Muscle of back (tissue), 13 donors: ENCODE measurements at places on chromosomes 6 and 20. TPM values are rescaled to one million over a fixed set of nuclear protein-coding genes. Genes with fewer than 3 reads are reported as not detected.

Gene NOTCH4
- 15.1 TPM for polyA plus RNA-seq

Gene SPEF1
- polyA plus RNA-seq = not detected

Gene KHDC1L
- 0.48 TPM for polyA plus RNA-seq

Gene DEFB124
- 1.0 TPM for polyA plus RNA-seq

Gene PRR18
- polyA plus RNA-seq = 0.75 TPM

GRCh38 chr6:3919130-3919628 lies 70.0 kb downstream of the FAM50B start:
- DNase-seq = no peak

DNA sequence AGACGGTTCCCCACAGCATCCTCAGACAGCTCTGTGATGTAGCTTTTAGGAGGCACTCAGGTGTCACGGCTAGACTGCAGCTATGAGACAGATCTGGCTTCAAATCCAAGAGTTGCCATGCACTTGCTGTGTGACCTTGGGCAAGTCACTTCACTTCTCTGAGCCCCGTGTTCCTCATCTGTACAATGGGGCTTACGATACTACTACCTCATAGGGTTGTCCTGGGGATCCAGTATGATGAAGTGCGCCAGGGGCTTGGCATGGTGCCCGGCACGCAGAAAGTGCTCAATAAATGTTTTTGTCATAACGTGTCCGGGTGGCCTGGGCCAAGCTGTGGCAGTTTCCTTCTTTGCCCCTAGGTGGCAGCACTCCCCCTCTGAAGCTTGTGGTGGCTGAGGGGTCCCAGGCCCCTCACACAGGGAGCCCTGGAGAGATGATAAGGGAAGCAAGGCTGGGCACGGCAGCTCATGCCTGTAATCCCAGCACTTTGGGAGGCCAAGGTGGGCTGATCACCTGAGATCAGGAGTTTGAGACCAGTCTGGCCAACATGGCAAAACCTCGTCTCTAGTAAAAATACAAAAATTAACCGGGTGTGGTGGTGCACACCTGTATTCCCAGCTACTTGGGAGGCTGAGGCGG lies 19.1 kb upstream of the CHMP4B start:
- DNase-seq = no peak

GRCh38 chr20:18165553-18165952 lies 27.9 kb downstream of the KAT14 start:
- no peak for DNase-seq

- DNase-seq = peak; percentile 90
Observed at GRCh38 chr6:79421707-79422484, 115.3 kb downstream of the LCA5 start.

- DNase-seq = no peak
Observed at GRCh38 chr6:51303338-51303737, 484.7 kb downstream of the TFAP2B start.

DNA sequence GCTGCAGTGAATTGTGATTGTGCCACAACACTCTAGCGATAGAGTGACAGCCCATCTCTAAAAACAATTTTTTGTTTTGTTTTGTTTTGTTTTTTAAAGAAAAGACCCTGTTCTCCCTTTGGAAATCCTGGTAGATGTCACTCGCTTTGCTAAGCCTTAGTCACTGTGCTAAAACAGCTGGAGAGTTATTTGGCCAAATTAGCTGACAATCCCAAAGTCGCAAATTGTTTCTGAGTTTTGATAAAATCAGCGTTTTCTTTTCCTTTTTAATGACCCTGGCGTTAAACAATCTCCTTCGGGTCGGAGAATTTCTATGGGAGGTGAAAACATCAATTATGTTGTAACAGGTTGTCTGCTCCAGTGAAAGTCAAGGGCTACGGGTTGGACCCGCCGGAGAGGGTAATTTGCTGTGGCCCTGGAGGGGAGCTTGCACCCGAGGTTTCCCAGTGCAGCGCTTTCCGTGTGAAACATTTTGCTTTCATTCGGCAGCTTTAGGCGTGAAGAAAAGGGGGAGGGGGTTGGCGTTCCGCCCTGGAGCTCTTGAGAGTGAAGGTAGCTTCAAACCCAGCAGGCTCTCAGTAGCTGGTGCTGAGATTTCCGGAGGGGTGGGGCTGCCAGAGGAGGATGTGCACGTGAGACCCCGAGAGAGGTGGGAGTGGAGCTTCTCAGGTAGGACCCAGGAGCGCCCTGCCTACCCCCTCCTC lies 296.6 kb downstream of the PHACTR1 start:
- peak; percentile 62 for DNase-seq

DNA sequence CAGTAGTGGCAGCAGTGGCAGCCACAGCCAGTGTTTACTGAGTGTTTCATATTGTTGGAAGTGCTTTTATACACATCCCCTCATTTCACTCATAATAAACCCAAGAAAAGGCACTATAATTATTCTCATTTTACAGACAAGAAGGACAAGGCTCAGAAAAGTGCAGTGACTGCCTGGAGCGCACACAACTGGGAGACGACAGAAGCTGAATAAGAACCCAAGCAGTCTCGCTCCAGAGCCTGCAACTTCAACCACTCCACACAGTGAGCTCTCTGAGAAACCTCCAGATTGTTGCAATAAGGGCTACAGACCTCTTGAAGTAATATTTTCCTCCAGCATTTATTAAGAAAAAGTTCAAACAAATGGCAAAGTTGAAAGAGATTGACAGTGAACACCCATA lies 76.9 kb downstream of the PLCG1 start:
- no peak for DNase-seq
